ENCODE measurements at places on chromosomes 13 and 19.

DNA sequence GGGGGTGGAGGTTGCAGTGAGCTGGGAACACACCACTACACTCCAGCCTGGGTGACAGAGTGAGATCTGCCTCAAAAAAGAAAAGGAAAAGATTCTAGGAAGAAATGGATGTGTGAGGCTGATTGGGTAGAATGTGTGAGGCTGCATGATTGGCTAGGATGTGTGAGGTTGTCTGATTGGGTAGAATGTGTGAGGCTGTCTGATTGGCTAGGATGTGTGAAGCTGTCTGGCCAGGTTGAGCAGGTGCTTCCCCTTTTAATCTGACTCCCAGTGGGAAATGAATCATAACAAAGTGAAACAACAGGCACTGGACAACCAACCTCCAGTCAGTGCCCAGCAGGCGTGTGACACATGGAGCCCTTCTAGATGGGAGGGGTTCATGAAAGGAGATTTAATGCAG lies 14.7 kb downstream of the C13orf46 start:
- DNase-seq: no peak

- no peak for DNase-seq
Observed at GRCh38 chr19:19549804-19550464, 11.9 kb downstream of the CILP2 start.

GRCh38 chr19:39335168-39335548 lies 685 bp downstream of the GMFG start:
- no peak for DNase-seq

- no peak for DNase-seq
Observed at GRCh38 chr19:28019901-28020300, 1193.0 kb downstream of the UQCRFS1 start.

DNA sequence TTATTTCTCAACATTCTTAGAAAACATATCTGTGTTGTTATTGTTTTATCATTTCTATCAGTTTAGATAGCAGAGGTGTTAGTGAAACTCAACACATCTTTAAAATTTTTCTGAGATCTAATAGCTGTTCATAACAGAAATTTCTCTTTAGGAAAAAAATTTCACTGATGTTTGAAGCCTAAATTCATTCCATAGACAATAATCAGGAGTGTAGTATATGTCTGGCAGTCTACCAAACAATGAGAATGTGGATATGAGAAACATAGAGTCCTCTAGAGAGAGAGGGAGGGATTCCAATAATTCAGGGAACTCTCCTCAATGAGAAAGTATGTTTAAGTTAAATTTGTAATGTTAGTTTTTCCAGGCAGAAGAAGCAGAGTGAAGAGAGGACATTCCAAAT lies 118.2 kb upstream of the EDNRB start:
- no peak for DNase-seq

- DNase-seq: no peak
Observed at GRCh38 chr19:1089891-1090290, 5.3 kb downstream of the POLR2E start.

GRCh38 chr13:28411831-28412353 lies 83.0 kb downstream of the FLT1 start:
- DNase-seq: no peak

DNA sequence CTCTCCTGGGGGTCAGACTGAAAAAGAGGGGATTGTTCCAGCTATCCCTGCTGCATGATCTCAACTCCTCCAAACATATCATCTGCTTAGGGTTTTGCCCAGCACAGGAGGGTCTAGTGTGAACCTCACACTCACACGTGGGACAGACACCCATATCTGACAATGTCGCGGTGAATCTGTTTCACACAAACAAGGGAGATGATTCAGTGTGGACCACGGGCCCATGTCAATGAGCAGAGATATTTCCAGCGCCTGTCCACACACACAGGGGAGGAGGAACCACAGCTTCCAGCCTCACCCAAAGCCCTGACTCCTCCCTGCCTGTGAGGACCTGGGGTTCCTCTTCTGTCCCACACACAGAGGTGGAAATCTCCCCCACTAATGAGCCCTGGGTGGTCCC lies 29.6 kb upstream of the KIR3DL3 start:
- no peak for DNase-seq

DNA sequence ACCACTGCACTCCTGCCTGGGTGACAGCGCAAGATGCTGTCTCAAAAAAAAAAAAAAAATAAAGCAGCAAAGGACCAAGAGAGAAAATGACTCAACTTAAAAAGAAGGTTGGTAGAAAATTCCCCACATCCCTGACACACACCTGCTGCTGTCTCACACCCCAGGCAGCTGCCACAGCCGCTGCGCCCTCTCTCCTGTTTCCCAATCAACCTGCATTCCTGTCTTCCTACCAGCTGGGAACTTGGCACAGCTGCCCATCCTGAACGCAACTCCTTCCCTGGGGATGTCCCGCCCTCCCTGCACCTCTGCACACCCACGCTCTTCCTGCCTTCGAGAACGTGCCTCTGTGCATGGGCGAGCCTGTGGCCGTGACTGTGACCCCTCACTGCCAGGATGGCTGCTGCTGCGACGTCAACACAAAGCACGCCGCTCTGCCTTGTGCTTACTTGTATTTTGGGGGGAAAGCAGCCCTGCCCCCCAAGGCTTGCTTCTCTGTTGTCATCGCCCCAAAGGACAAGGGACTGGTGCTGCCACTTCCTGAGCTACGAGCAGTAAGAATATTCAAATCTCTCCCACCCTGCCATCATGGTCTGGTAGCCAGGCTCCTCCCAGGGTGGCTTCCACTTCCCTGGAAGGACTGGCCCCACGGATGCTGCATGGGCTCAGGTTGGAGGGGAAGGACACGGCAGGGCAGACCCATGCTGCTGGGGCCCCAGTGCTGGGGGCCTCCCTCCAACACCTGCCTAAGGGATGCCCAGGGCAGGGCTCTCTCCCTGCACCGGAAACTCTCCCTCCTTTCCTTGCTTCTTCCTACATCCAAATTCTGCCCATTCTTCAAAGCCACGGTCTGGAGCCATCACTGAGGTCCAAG lies 20.7 kb downstream of the SH3GL1 start:
- DNase-seq: no peak

DNA sequence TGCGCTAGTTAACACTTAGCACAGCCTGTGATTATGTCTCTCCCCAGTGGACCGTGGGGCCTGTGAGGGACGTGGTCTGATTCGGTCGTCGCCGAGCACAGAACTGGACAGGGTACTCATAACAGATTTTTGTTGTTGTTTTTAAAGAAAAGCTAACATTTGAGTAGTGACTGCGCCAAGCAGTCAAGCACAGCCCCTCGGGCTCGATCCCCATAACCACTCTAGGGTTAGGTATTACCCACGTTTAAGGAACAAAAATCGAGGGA lies 805 bp upstream of the PTOV1 start:
- DNase-seq: no peak

DNA sequence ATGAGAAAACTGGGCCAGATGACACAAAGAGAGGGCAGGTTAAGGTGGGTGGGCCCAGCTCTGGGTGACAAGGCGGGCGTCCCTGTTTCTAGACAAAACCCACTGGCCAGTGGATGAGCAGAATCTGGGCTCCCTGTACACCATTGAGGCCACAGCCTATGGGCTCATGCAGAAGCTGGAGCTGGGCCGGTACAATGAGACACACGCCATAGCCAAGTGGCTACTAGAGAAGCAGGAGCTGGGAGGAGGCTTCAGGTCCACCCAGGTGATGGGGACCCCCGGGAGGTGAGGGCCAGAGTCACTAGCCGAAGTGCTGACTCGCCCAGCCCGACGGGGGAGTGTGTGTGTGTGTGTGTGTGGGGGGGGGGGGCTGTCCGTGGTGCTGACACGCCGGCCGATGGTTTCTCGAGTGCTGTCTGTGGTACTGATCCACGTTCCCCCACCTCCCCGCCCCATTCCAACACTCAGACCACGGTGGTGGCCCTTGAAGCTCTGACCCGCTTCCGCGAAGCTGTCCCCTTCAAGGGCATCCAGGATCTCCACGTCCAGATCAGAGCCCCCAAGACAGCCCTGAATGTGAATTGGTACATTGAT lies 24.3 kb upstream of the SHFL start:
- no peak for DNase-seq

DNA sequence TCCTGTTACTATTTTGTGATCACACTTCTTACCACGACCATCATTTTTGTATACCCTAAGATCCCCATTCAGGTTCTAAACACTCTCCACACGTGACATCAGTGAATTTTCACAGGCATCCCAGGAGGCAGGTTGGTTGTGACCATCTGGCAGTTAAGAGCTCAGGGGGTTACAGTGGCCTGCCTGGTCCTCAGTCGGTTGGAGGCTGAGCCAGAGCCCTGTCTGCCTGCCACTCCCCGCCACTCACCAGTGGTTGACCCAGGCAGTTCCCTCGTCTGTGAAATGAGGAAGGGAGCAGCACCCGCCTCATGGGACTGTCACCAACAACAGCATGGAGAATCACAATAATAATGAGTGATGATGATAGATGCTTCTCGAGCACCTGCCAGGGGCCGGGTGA lies 36.4 kb upstream of the EHD2 start:
- no peak for DNase-seq

DNA sequence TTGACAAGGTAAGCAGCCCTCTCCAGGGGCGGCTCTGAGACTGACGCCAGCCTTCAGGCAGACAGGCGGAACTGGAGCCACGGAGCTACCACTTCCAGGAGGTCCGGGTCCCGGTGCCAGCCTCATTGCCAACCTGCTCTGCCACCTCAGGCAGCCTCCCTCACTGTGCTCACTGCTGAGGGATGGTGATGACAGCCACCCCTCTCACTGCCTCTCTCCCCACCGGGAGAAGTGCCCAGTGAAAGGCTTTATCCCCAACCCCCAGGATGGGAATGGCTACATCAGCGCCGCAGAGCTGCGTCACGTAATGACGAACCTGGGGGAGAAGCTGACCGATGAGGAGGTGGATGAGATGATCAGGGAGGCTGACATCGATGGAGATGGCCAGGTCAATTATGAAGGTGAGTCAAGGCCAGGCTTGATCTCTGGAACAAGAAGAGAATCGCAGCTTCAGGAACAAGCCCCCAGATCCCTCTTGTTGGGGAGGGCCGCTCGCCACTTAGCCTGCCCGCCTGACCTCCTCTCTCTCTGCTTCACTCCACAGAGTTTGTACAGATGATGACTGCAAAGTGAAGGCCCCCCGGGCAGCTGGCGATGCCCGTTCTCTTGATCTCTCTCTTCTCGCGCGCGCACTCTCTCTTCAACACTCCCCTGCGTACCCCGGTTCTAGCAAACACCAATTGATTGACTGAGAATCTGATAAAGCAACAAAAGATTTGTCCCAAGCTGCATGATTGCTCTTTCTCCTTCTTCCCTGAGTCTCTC lies 7.6 kb downstream of the CALM3 start:
- DNase-seq: no peak

- no peak for DNase-seq
Observed at GRCh38 chr13:67130444-67130843, 99.7 kb downstream of the PCDH9 start.

GRCh38 chr19:4537953-4538600 lies 1.8 kb downstream of the LRG1 start:
- no peak for DNase-seq

DNA sequence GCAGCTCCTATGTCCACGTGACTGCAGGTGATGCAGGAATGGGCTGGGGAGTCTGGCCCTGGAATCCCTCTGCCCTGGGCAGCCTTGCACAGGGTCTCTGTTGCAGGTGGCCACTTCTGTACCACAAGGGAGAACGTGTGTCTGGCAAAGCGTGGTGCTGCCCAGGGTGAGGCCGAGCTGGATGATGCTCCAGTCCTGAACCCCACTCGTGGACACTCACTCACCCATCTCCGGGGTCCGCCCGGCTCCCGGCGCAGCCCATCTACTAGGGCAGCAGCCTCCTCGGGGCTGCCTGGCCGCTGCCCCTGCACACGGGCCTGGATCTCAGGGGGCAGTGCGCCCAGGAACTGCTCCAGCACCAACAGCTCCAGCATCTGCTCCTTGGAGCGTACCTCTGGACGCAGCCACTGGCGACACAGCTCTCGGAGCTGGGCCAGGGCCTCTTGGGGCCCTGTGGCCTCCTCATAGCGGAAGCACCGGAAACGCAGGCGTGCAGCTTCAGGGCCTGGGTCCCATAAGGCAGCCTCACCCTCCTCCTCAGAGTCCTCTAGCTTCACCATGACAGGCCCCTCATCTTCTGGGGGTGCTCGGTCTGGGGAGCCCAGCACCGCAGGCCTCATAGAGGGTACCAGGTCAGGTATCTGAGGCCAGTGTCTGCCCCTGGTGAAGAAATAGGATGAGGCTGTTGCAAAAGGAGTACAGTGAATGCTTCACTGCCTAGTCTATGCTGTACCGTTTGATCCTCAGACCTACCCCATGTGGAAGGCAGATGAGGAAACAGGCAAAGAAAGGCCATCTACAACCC lies 2.2 kb downstream of the MZF1 start:
- DNase-seq: no peak

DNA sequence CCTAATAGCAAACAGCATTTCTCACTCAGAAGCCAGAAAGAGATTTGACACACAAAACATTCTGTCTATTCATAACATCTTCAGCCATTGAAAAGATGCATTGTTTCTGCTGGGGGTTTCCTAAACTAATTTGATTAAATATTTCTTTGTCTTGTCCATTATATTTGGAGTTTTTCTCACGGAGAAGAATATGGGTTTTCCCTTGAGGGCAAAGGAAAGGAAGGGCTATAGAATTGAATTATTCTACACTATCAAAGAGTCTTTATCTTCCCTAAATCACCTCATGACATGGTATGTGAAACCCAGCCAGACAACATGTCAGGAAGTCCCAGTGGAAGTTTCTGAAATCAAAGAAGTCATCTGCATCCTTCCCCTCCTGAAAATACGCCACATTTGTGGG lies 186.4 kb downstream of the SHISA2 start:
- no peak for DNase-seq

- no peak for DNase-seq
Observed at GRCh38 chr19:35738021-35738886, 4.0 kb downstream of the IGFLR1 start.

DNA sequence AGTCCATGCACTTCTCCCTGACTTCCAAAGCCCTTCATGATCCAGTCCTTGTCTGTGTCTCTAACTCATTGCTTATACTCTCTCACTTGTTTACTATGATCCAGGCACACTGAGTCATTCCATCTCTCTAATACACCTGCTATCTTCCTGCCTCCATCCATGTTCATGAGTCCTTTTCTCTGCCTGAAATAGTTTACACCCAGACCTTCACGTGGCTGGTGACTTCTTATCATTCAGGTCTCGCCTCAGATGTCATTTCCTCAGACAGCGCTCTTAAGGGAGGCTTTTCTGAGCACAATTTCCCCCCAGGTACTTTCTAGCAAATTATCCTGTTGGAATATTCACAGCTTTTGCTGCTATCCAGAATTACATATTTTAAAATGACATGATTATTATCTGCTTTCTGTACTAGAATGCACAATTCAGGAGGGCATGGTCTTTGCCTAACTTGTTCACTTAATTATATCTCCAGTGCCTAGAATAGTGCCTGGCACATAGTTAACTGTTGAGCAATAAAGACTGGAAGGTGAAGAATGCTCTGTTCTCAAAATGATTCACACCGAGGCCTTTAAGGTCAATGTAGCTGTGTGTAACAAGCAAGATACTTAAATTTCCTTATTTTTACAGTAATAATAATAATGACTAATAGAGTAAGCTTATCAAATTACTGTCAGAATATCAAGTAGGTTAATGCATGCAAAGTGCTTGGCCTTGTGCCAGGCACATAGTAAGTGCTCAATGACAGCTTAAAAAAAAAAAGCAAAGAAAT lies 183.7 kb upstream of the SPRY2 start:
- DNase-seq: no peak

Measured in HS-27A (cell line).